ENCODE measurements at places on chromosomes 16 and 17. TPM values are rescaled to one million over a fixed set of nuclear protein-coding genes. Genes with fewer than 3 reads are reported as not detected.

- DNase-seq: no peak
These were observed 71.6 kb downstream of the GPR139 start for GRCh38 chr16:20001856-20002707.

- no peak for DNase-seq
These were observed 749.0 kb upstream of the SOX9 start for GRCh38 chr17:71371809-71372208.

The ABCC6 gene
- not detected for total RNA-seq

GRCh38 chr17:50848039-50848438, 12.7 kb downstream of the WFIKKN2 start:
- no peak for DNase-seq

DNA sequence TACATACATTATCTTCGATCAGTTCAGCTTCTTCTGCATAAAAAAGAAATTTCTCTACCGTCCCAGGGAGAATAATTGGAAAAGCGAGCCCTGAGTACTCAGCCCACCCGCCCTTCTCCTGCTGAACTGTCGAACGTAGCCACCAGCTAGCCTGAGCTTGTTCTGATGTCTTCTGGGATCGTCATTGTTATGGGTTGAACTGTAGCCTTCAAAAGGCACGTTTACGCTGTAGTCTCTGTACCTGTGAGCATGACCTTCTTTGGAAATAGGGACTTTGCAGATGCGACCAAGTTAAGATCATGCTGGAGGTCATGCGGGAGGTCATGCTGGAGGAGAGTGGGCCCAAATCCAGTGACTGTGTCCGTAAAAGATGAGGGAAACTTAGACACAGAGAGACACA, 86.2 kb downstream of the CMIP start:
- DNase-seq: no peak

GRCh38 chr17:29257756-29258155, 11.1 kb downstream of the CRYBA1 start:
- DNase-seq: no peak

Data from MG63 (cell line).